Dermis blood vessel endothelial cell (primary cell): ENCODE measurements at places on chromosomes 16 and 17.
A peak's percentile ranks its signal among the peaks of the same experiment; 100 is the strongest.

GRCh38 chr17:78163881-78164747, 4.3 kb upstream of the SYNGR2 start:
- DNase-seq = no peak

DNA sequence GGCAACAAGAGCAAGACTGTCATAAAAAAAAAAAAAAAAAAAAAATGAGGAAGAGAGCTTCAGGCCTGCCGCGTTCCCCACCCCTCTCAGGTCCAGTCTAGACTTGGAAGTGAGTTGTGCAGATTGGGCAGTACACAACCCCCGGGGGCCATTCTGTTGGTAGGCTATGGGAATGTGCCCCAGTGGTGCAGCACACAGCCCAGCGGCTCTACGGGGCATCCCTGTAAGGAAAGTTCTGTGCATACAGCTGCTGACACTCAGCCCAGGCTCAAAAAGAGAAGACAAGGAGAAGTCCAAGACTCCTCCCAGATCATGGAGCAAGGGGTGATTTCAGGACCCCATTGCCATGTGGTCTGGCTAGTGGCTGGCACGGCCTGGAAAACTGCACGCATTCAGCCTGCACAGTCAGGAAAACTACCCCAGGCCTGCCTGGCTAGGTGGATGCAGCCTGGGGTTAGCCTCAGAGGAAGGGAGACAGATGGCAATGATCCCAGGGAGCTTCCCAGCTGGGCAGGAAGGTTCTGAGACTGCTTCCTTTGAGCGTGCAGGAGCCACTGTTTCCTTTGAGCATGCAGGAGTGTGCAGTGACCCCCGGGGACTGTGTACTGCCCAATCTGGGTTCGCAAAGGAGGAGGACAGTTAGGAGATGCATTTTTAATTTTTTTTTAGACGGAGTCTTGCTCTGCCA, 44.8 kb downstream of the PECAM1 start:
- peak; percentile 90 for DNase-seq

- peak; percentile 37 for DNase-seq
Measured at GRCh38 chr17:76048711-76049110, 21.6 kb upstream of the EVPL start.

GRCh38 chr16:5925850-5926249, 828.3 kb upstream of the EEF2KMT start:
- no peak for DNase-seq

DNA sequence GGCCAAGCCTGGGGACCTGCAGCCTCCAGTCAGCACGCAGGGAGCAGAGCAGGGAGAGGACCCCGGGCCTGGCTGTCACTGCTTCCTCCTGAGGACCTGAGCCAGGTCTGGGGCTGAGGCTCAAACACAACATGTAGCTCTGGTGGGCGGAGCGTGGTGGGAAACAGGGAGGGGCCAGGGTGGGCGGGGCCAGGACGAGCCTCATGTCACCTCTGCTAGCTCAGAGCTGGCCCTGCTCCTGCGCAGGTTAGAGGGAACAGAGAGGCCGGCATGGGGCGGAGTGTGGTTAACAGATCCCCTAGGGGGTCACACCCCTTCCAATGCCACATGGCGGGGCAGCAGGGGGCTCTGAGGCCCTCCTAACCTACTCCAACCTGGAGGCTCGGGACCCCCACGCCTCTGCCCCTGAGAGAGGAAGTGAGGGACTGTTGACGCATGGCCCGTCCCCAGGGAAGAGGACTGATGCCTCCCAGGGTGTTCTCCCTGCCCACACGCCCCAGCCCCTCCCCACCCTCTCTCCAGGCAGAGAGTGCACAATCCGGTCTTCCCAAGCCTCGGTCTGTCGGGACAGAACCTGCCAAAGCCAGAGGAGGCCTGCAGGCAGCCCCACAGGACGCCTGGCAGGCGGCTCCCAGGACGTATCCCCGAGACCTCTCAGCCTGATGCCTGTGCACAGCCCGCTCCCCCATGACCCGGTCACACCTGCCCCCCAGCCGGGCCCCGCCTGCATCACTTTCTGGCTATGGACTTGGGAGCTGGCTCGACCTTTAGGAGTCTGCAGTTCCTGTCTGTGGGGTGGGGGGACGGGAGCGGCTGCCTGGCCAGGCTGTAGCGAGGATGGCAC, 15.2 kb downstream of the PIEZO1 start:
- DNase-seq = peak; percentile 42

- no peak for DNase-seq
Measured at GRCh38 chr16:63385714-63386432, 1349.6 kb upstream of the CDH8 start.

DNA sequence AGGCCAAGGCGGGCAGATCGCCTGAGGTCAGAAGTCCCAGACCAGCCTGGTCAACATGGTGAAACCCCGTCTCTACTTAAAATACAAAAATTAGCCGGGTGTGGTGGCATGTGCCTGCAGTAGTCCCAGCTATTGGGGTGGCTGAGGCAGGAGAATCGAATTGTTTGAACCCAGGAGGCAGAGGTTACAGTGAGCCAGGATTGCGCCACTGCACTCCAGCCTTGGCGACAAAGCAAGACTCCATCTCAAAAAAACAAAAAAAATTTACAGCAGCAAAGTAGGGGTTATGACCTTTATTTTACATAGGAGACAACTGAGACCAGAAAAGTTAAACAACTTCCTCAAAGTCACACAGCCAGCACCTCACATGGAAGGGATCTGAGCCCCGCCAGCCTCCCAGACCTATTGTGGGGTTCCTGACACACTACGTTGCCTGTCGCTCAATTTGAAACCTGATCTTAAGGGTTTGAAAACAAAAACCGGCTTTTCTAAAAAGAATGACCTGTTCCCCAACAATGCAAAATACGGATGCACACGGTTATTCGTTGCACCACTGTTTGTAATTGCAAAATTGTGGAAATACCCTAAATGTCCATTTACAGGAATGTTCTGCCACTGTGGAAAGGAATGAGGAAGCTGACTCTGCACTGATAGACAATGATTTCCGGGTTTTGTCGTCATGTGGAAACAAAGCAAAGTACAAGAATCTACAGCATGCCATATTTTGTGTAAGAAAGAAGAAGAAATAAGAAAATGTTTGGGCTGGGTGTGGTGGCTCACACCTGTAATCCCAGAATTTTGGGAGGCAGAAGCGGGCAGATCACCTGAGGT, 77.2 kb downstream of the CNGB1 start:
- peak; percentile 95 for DNase-seq

- no peak for DNase-seq
Measured at GRCh38 chr17:39704821-39705551, 5.1 kb downstream of the ERBB2 start.

DNA sequence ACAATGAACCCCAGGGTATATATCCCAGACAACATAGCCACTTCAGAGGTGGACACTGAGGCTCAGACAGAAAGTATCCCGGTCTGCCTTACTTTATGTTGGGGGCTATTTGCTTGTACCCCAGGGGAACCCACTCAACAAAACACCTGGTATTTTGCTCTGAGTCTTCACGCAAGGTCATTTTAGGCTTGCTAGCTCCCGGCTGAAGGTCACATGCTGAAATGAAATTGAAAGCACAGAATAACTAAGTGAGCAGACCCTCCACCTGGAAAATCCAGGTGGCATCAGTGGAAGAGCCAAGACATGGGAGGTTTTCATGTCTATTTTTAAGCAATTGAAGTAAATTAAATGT, 4.1 kb upstream of the KDM8 start:
- DNase-seq = no peak

DNA sequence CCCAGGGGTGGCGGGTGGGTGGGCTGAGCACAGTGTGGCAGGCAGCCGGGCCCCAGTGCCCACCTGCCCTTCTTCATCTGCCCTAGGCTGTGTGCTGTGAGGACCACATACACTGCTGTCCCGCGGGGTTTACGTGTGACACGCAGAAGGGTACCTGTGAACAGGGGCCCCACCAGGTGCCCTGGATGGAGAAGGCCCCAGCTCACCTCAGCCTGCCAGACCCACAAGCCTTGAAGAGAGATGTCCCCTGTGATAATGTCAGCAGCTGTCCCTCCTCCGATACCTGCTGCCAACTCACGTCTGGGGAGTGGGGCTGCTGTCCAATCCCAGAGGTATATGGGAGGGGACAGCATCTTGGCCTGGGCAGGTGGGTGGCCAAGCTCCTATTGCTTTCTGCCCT, 6.4 kb downstream of the GRN start:
- DNase-seq = no peak

DNA sequence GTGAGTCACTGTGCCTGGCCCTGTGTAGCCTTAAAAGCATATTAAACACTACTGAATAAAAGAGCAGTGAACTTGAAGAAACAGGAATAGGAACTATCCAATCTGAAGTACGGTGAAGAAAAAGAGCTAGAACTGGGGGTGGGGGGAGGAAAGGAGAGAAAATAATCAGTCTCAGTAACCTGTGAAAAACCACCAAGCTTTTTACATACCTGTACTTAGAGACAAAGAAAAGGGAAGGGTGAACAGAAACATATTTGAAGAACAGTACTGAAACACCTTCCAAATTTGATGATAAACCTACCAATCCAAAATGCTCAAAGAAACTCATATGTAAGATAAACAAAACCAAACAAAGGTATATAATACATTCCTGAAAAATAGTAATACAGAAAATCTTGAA, 77.5 kb downstream of the USP32 start:
- DNase-seq = no peak

DNA sequence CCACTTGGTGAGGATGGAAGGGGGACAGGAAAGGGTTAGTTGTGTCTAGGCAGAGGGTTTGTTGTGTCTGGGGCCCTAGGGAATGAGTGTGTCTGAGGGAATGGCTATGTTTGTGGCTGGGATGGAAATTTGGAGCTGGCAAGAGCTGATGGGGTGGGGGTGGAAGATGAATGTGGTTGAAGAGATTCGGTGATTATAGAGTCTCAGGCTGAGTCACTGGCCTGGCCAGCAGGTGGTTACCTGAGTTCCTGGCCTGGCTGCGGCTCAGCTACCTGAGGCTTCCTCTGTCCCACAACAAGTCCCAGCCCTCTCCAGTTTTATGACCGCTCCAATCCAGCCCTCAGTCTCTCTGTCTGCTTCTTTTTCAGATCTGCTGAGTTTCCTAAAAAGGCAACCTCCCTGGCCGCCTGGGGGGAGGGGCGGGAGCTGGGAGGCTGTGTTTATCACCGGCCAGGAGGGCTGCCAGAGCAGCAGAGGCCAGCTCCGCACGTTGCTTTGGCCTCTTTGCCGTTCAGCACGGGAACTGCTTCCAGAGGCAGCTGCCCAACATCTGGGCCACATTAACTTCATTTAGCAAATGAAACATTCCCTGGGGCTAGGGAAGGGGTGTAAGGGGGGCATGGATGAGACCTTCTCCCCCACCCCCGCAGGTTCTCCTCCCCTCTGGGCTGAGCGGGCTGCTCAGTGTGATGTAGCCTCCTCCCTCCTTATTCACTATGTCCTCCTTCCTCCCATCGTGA, 21.8 kb downstream of the ITGB3 start:
- no peak for DNase-seq

DNA sequence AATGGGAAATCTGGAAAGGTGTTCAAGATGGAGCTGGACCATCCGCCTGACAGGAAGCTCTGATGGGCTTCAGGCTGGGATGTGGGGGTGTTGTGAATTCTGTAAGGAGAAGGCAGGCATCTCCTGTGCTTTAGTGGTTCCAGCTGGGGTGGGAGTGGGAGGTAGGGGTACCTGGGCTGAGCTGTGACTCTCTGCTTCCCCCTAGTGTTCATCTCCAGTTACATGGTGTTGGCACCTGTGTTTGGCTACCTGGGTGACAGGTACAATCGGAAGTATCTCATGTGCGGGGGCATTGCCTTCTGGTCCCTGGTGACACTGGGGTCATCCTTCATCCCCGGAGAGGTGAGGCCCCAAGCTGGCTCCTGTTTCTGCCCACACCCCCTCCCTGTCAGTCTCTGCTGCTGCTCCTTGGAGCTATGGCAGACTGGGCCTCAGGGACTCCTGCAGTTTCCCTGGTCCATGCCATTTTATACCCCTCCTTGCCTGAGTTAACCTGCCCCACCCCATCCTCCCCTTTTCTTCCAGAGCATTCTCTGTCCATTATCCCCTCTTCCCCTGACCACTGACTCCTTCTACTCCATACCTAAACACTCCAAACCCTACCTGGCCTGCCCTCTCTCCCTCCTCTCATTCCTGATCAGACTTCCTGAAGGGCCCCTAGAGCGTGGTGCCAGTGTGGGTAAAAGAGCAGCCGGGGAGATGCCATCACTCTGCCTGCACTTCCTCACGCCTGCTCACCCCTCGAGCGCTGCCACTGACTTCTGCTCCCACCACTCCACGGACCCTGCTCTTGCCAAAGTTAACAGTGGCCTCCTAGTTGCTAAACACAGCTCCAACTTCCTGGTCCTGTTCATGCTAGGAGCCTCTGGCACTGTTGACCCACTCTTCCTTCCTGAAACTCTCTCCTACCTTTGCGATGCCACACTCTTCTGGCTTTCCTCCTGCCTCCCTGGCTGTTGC, 3.4 kb downstream of the SPNS1 start:
- DNase-seq = no peak

- DNase-seq = no peak
Measured at GRCh38 chr17:51044976-51045375, 75.7 kb downstream of the SPAG9 start.

GRCh38 chr17:65656390-65657250, 95.2 kb upstream of the AXIN2 start:
- no peak for DNase-seq

- no peak for DNase-seq
Measured at GRCh38 chr17:75557852-75558665, 29.5 kb upstream of the MYO15B start.

DNA sequence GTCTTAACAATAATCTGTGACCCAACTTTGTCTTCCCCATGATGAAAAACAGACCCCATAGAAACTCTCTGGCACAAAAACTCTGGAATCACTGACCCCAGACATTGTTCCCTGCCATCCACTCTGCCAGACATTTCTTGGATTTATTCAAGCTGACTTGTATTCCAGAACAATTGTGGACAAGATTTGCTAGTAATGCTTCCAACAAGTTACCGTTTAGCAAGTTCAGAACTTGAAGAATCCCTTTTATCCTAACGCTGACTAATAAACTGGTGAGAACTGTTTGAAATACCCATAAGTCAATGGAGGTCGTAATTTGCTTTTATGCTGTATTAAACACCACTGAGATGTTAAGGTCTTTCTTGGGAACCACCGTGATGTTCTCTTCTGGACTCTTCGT, 10.5 kb downstream of the HSBP1 start:
- DNase-seq = no peak

- DNase-seq = no peak
Measured at GRCh38 chr16:84851192-84852127, 31.7 kb downstream of the CRISPLD2 start.
